ENCODE measurements at places on chromosomes 2 and 18.

DNA sequence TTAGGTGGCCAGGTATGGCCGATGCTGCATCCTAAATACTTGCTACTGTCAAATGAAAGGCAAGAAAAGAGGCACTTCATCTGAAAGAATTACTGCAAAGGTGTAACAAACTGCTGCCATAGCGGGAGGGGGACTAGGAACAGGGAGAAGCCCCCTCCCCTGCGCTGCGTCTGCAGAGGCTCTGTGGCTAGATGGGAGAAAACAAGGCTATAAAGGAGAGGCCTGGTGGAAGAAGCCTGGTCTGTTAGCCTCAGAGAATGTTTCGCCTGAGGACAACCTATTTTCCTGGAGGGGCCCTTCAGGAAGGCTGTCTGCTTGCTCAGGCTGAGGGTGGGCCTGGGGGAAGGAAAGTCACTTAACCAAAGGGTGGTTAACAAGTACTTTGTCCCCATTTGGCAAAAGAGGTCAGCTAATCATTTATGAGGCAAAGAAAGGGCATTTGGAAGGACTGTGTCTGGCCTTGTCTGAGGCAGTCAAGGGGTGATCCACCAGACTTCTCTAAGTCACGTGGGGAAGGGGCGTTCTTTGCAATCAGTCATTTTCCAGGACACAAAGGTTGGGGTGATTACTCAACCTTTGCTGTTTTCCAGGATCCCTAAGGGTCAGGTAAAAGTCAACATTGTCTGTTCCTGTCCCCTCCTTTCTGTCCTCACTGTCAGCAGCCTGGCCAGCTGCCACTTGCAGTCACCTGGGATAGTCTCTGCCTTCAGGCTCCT is 103.0 kb upstream of the TMEM200C start:
- DNase-seq, result no peak
- H3K27ac ChIP-seq, result no peak overlapping the region
- no peaks in the 10 kb centered on the region for H3K27me3 ChIP-seq
- H3K4me3 ChIP-seq, result no peak overlapping the region
- no peaks in the 10 kb centered on the region for H3K4me1 ChIP-seq

DNA sequence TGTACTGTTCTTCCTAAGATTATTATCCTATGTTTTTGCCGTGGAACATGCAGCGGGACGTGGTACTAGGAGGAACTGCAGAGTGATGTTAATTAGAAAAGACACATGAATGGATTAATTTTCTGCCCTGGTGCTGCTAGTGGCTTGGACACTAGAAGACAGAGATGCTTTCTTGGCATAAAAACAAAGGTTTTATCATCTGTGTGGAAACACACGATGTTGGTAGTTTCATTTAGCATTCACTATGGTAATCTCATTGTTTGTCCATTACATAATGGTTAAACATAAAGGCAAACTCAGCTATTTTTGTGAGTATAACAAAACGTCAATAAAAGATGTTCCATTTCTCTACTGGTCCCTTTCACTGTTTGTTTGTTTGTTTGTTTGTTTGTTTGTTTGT is 22.8 kb downstream of the COL6A3 start:
- H3K27ac ChIP-seq, result peak overlapping the region; percentile 54
- peaks cover 16% of the 10 kb centered on the region for H3K36me3 ChIP-seq
- H3K27me3 ChIP-seq, result no peaks in the 10 kb centered on the region
- H3K4me3 ChIP-seq, result no peak overlapping the region

GRCh38 chr18:77960791-77961410 is 711.3 kb downstream of the GALR1 start:
- no peaks in the 10 kb centered on the region for H3K4me1 ChIP-seq
- DNase-seq, result no peak
- H3K27me3 ChIP-seq, result no peaks in the 10 kb centered on the region
- no peaks in the 10 kb centered on the region for H3K36me3 ChIP-seq
- H3K4me3 ChIP-seq, result no peak overlapping the region
- H3K27ac ChIP-seq, result no peak overlapping the region

DNA sequence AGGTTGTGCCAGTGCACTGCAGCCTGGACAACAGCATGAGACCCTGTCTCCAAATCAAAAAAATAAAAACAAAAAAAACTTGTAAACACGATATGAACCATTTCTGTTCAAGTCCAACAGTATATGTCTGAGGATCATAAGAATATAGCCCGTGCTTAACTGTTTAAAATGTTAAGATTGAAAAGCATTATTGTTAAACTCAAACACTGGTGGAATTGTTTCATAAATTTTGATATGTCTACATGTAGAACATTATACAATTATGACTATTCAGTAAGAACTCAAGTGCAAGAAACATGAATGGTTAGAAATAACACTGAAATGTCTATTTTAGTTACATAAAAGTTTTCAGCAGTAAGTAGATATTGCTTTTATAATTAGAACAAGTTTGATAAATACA is 29.7 kb downstream of the PPIG start:
- no peak for DNase-seq
- H3K27ac ChIP-seq, result no peak overlapping the region
- H3K36me3 ChIP-seq, result peaks cover 68% of the 10 kb centered on the region
- H3K27me3 ChIP-seq, result no peaks in the 10 kb centered on the region
- H3K4me1 ChIP-seq, result no peaks in the 10 kb centered on the region
- H3K4me3 ChIP-seq, result no peak overlapping the region

DNA sequence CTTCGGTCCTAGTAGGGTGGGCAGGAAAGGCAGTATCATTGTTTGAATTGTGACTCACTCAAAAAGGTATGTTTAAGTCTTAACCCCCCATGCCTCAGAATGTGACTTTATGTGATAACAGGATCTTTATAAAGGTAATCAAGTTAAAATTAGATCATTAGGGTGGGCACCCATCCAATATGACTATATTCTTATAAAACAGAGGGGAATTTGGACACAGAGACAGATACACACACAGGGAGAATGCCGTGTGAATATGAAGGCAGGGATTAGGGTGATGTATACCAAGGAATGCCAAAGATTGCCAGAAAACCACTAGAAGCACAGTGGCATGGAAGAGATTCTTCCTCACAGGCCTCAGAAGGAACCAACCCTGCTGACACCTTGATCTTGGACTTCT is 281.8 kb downstream of the CLIP4 start:
- no peak for DNase-seq
- no peaks in the 10 kb centered on the region for H3K4me1 ChIP-seq
- H3K27me3 ChIP-seq, result no peaks in the 10 kb centered on the region
- no peak overlapping the region for H3K27ac ChIP-seq
- no peak overlapping the region for H3K4me3 ChIP-seq

DNA sequence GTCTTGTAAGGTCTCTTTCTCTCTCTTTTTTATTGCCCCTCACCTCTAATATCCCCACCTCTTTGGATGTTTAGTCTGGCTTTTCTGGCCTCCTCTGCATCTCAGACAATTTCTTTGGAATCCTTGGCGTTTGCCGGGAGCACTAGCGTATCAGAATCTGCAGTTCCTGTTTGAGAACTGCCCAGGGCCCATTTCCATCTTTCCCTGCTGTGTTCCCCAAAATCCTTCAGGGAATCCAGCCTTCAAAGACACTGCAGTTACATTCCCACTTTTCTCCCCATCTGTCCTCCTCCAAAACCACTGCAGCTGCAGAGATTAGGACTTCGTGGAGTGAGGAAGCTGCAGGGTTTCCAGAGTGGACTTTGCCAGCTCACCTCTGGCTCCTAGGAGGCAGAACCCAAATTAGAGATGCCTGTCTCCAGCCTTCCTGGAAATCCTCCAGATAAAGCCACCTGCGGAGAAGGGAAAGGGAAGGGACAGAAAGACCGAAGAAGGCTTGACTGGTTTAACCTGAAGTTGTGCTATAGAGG is 2.7 kb downstream of the VSNL1 start:
- H3K27me3 ChIP-seq, result no peaks in the 10 kb centered on the region
- no peak overlapping the region for H3K27ac ChIP-seq
- peaks cover 12% of the 10 kb centered on the region for H3K4me1 ChIP-seq

DNA sequence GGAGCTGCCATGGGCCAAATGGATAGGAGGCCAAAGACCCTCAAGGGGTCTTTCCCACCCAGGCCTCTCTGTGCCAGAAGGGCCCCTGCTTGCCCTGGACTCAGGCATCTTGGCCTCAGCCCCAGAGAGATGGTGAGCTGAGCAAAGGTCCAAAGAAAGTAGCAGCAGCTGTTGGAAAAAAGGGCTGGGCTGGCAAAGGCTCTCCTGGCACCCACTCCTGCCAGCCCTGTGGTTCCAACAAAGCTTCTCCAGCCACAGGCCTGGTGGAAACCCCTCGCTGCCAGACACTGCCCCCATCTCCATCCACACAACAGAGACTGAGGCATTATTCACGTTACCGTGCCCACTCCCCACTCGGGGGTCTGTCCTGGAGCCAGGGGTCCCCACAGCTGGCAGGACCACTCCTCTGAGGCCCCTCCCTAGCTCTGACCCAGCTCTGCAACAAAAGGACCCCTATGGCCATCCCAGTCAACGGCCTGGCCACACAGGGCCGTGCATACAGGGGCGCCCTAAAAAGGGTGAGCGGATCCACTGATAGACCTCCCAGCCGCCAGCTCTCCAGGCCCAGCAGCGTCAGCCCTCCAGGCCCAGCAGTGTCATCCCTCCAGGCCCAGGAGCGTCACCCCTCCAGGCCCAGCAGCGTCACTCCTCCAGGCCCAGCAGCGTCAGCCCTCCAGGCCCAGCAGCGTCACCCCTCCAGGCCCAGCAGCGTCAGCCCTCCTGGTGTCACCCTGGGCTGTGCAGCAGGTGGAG is 10.1 kb downstream of the BIN1 start:
- peaks cover 82% of the 10 kb centered on the region for H3K4me1 ChIP-seq
- H3K27ac ChIP-seq, result peak overlapping the region; percentile 85
- H3K36me3 ChIP-seq, result no peaks in the 10 kb centered on the region
- DNase-seq, result no peak
- H3K27me3 ChIP-seq, result no peaks in the 10 kb centered on the region

DNA sequence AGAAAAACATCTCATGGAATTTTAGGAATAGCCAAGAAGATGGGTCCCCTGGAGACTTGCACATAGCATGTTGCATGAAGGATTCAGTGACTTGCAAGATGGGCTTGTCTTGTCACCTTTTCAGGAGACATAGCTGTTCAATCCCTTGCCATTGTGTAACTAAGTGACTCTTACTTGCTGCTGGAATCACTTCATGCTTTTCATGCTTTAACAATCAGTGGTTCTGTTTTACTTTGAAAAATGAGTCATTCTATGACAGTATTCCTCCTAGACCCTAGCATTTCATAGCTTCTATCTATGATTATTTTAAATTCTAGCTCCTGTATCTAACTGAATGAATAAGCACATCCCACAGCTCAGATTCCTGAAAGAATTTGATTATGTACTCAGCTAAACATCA is 2.8 kb downstream of the KYNU start:
- DNase-seq, result no peak
- no peak overlapping the region for H3K4me3 ChIP-seq
- peaks cover 9% of the 10 kb centered on the region for H3K4me1 ChIP-seq
- no peaks in the 10 kb centered on the region for H3K36me3 ChIP-seq
- H3K27me3 ChIP-seq, result no peaks in the 10 kb centered on the region
- no peak overlapping the region for H3K27ac ChIP-seq

- no peaks in the 10 kb centered on the region for H3K4me1 ChIP-seq
- no peak overlapping the region for H3K4me3 ChIP-seq
- DNase-seq, result no peak
These were observed 184.5 kb downstream of the INO80D start for GRCh38 chr2:205901491-205901890.

GRCh38 chr2:134692499-134692898 is 26.3 kb downstream of the TMEM163 start:
- no peaks in the 10 kb centered on the region for H3K36me3 ChIP-seq
- no peak overlapping the region for H3K4me3 ChIP-seq
- no peaks in the 10 kb centered on the region for H3K27me3 ChIP-seq
- no peak for DNase-seq
- no peak overlapping the region for H3K27ac ChIP-seq
- H3K4me1 ChIP-seq, result no peaks in the 10 kb centered on the region

GRCh38 chr2:220025207-220025606 is 397.8 kb downstream of the SLC4A3 start:
- no peaks in the 10 kb centered on the region for H3K27me3 ChIP-seq
- no peaks in the 10 kb centered on the region for H3K36me3 ChIP-seq
- H3K27ac ChIP-seq, result no peak overlapping the region
- H3K4me1 ChIP-seq, result no peaks in the 10 kb centered on the region
- no peak overlapping the region for H3K4me3 ChIP-seq

GRCh38 chr2:69493268-69493667 is 56.0 kb upstream of the NFU1 start:
- no peak overlapping the region for H3K4me3 ChIP-seq
- no peaks in the 10 kb centered on the region for H3K36me3 ChIP-seq
- DNase-seq, result no peak
- H3K27me3 ChIP-seq, result no peaks in the 10 kb centered on the region
- H3K27ac ChIP-seq, result no peak overlapping the region

DNA sequence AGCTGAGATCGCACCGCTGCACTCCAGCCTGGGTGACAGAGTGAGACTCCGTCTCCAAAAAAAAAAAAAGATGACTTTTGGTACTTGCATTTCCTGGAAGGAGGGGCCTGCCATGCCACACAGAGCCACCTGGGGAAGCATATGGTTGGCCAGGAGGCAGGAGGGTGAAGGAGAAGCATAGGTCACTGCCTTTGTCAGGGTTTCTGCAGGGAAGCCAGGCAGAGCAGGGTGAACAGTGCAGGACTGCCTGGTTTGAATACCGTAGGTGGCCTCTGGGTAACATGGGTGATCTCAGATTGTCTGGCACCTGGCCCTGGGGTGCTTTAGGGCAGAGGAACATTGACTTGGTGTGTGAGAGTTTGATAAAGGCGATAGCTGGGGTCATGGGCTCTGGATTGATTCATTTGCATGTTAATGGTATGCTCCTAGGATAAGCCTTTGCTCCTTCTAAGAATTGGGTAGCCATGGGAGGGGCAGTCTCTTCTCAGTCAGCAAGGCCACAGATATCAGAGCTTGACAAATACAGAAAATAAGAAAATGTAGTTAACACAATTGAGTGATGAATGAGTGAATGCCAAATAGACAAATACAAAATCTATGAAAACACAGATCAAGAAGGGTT is 124.0 kb upstream of the SEC11C start:
- peak; percentile 42 for DNase-seq
- no peaks in the 10 kb centered on the region for H3K27me3 ChIP-seq
- H3K27ac ChIP-seq, result no peak overlapping the region

DNA sequence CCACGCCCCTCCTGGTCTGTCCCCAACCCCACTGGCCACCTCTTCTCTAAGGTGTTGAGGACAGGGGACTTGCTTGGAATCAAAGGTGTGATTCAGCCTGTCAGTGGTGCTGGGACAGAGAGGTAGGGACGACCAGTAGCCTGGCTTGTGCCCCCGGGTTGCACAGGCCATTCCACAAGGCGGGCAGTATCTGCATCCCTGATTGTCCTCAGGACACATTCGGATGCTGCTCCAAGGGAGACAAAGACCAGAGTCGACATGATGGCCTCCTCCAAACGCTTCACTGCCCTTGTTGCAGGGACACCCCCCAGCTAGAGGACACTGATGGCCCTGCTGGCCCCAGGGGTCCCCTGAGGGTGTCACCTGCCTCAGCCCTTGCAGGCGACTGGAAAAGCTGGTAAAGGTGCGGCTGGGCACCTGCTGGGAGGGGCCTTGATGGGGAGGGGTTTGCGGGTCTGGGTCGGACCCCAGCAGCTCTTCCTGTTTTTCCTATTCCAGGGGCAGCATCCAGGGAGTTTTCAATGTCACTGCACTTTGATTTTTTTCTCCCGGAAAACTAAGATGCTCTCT is 98.0 kb downstream of the PTGR3 start:
- H3K36me3 ChIP-seq, result no peaks in the 10 kb centered on the region
- H3K4me3 ChIP-seq, result no peak overlapping the region
- H3K4me1 ChIP-seq, result no peaks in the 10 kb centered on the region

- no peak for DNase-seq
- no peak overlapping the region for H3K27ac ChIP-seq
- H3K36me3 ChIP-seq, result no peaks in the 10 kb centered on the region
These were observed 54.8 kb downstream of the TEX51 start for GRCh38 chr2:126953483-126953882.

All from vagina (tissue), 2 donors.